ENCODE measurements at places on chromosomes 16 and 17.

- DNase-seq = no peak
These were observed 178.2 kb downstream of the TMEM132E start for GRCh38 chr17:34757611-34758010.

DNA sequence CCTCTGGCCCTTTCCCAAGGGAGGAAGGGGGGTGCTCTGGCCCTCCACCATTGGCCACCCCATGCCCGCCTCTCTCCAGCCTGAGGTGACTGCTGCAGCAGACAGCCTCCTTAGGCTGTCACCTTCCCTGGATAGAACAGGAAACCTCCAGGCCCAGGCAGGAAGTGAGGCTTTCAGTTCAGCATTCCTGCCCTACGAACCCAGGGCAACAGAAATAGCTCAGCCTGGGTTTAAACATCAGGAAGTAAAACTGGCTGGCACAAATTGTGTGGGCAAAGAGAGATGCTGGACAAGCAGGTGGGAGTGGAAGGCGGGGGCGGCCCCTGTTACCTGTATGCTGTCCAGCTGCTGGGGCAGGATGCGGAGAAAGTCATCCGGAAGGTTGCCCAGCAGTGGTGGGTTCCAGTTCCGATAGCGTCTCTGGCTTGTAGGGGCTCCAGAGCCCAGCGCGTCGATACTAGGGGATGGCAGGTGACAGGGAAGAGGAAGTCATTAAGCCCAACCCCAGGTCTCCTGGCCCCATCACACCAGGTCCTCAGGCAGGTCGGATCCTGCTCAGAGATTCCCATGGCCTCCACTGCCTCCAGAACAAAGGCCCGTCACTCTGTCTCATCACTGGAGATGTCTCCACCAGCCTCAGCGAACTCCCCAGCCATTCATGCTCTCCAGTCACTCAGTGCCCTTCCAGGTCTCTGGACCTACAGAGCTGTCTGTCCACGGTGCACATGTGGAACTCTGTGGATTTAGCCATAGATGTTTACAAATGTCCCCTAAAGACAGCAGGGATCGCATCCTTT lies 23.6 kb upstream of the MRPS23 start:
- DNase-seq = no peak

- peak; percentile 82 for DNase-seq
These were observed 499 bp downstream of the PIP4K2B start for GRCh38 chr17:38798614-38799500.

GRCh38 chr17:44304651-44305050 lies 3.8 kb upstream of the RUNDC3A start:
- DNase-seq = no peak

- DNase-seq = peak; percentile 85
These were observed 61.9 kb upstream of the CIBAR2 start for GRCh38 chr16:85173981-85174751.

DNA sequence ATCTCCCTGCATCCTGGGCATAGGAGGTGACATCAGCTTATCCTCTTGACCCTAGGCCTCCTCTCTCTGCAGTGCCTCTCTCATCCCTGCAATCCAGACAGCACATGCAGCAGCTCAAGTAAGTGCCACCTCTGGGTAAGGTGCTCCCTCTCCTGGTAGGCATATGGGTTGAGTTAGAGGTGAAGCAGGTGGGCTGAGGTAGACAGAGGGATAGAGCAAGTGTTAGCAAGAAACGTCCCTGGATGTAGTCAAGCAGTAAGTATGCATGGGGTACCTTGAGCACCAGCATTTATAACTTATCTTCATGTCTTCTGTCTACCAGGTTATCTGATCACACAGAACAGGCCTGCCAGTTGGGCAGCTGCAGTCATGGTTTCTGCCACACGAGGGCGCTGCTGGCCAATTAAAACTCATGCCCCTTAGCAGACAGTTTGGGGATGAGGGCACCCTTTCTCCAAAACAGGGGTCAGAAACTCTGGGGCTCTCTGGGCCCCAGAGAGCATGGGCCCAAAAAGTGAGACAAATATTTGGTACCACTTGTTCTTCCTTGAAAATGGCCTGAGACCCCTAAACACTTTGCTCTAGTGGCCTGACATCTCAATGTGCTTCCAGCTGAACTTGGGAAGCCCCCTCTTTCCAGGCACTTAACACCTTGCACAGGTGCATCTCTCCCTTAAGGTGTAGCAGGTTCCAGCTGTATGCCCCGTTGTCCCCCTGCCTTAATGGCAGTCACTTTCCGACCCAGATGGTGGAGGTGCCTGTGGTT lies 59.8 kb downstream of the NEUROD2 start:
- DNase-seq = peak; percentile 88

GRCh38 chr17:28001149-28001548 lies 41.3 kb upstream of the NLK start:
- DNase-seq = no peak

GRCh38 chr17:7880076-7880868 lies 8.3 kb upstream of the CHD3 start:
- no peak for DNase-seq

GRCh38 chr17:80352216-80352895 lies 62.6 kb upstream of the ENDOV start:
- no peak for DNase-seq
